ENCODE measurements at places on chromosomes 3 and 15.

- no peak for DNase-seq
Observed at GRCh38 chr3:67044295-67044694, 46.2 kb downstream of the KBTBD8 start.

GRCh38 chr15:54776410-54776809 is 420.3 kb downstream of the RSL24D1 start:
- DNase-seq = no peak

- peak; percentile 84 for DNase-seq
Observed at GRCh38 chr3:168024537-168024941, 71.2 kb downstream of the GOLIM4 start.

- DNase-seq = no peak
Observed at GRCh38 chr3:135087782-135088181, 292.7 kb downstream of the EPHB1 start.

- DNase-seq = no peak
Observed at GRCh38 chr3:42214565-42215283, 51.3 kb downstream of the CCK start.

DNA sequence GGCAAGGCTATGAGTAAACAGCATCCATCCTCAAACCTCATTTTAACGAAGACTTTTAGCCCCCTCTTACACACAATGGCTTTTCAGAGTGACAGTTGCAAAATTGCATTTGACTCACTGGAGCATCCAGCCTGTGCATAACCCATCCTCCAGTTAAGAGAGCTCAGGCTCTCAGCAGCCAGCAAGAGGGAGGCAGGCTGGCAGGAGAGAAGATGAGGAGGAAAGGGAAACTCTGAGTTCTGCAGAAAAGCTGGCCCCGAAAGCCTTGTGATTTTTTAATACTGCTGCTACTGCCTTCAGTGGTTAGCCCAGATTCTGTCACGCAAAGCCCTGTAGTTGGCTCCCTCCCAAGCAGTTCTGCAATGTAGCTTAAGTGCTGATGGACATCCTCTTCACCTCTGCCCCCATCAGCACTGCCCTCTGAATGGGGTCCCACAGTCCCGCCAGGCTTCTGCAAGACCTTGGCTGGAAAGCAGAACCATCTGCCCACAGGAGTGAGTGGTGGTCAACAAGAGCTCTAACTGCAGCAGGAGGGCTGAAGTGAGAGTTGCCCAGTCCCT is 371.3 kb downstream of the EPHB1 start:
- DNase-seq = no peak

- no peak for DNase-seq
Observed at GRCh38 chr3:28553175-28553574, 204.6 kb upstream of the AZI2 start.

DNA sequence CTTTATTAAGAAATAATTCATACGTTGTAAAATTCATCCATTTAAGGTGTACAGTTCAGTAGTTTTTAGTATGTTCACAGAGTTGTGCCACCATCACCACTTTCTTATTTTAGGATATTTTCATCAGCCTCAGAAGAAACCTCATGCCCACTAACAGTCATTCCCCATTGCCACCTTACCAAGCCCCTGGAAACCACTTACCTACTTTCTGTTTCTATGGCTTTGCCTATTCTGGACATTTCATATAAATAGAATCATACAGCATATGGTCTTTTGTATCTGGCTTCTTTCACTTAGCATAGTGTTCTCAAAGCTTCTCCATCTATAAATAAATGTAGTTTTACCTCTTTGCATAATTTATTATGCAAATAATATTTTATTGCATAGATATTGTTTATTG is 6.6 kb downstream of the FETUB start:
- DNase-seq = no peak

DNA sequence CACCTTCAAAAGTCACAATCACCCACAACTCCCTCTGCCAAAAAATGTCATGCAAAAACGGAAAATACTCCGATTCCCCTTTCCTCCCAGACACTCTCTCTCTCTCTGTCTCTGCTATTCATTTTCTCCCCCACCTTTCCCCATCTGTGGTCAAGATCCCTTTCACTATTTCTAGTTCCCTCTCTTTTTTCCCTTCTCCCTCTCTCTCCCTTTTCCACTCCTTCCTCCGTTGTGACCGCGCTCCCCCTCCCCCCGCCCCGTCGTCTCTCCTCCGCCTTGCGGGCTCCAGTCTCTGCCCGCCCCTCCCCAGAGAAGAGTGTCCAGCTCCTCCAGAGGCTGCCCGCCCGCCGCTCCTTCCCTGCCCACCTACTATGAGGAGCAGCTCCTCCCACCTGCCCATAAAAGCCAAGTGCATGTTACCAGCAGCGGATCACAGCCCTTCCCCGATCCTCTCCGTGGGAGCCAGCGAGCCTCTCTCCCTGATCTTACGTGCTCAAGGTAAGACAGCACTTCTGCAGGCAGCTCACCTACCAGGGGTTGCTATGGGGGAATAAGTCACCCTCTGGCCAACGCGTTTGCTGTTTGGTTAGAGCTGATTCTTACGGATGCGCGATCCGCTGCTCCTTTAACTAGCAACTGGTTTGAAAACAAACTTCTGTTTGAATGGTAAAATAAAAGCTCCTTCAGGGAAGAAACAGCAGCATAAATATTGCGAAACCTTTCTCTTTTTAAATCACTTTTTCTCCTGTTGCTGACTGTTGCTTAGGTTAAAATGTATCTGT is at the start of gene COL8A1:
TSS of gene COL8A1 (plus strand) at position 428 of the 782 bp plus-strand sequence. CDS start 152,089 bp downstream, outside the sequence.
- no peak for DNase-seq

DNA sequence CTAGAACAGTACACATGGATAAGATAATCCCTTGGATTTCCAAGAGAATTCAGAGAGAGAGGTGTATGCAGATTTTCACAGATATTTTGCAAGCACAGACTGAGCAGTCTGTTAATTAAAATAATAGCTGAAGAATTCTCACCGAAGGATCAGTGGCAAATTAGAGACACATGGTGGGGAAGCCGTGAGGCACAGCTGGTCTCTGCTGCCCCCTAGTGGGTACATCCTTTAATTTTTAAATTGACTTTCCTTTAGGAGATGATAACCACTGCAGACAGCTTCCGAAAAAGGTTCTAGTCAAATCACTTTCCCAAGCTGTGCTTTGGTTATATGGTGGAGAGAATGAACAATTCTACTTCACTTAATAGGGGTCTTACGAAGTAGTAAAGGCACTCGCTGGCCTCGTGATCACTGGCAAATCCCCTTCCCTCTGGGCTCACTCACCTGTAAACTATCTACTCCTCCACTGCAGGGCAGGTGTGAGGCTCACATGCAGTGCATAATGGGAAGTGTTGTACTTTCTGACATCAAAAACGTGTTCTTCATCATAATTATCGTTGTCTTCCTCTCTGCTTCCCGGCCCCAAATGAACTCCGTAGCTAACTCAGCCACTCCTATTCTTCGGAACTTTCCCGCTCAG is 19.5 kb downstream of the MESD start:
- peak; percentile 77 for DNase-seq

DNA sequence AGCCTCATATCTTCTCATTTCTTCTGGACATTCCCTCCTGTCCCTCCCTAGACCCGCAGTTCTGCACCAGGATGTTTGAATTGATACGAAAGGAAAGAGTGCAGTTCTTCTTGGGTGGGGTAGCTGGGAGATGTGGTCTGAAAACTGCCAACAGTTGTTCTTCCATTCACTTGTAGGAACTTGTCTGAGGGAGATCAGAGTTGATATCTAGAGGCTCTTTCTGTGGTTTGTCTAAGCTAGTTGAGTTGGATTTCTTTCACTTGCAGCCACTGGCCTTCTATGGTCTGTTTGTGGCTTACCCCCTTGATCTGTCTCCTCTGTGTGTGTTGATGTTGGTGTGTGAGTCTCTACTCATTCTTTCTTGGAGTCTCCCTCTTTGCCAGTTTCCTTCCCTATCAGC is 42.5 kb upstream of the PIK3CB start:
- peak; percentile 38 for DNase-seq

GRCh38 chr3:111610189-111610588 is 15.0 kb upstream of the ZBED2 start:
- no peak for DNase-seq

DNA sequence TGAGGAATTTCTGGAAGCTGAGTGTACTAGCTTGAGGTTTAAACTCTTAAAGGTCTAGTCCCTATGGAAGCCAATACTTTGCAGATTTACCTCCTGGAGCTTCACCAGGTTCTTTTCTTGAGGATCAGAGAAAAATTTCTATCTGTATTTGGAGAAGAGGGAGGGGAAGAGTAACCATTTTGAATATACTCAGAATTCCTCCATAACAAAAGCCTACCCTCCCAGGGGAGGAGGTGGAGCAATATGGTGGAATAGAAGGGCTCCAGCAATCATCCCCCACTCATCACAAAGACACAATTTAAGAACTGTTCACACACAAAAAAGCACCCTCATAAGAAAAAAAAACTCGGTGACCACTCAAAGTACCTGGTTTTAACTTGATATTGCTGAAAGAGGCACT is 36.0 kb upstream of the PEX5L start:
- no peak for DNase-seq

- DNase-seq = no peak
Observed at GRCh38 chr3:24135280-24135679, 190.2 kb downstream of the NR1D2 start.

DNA sequence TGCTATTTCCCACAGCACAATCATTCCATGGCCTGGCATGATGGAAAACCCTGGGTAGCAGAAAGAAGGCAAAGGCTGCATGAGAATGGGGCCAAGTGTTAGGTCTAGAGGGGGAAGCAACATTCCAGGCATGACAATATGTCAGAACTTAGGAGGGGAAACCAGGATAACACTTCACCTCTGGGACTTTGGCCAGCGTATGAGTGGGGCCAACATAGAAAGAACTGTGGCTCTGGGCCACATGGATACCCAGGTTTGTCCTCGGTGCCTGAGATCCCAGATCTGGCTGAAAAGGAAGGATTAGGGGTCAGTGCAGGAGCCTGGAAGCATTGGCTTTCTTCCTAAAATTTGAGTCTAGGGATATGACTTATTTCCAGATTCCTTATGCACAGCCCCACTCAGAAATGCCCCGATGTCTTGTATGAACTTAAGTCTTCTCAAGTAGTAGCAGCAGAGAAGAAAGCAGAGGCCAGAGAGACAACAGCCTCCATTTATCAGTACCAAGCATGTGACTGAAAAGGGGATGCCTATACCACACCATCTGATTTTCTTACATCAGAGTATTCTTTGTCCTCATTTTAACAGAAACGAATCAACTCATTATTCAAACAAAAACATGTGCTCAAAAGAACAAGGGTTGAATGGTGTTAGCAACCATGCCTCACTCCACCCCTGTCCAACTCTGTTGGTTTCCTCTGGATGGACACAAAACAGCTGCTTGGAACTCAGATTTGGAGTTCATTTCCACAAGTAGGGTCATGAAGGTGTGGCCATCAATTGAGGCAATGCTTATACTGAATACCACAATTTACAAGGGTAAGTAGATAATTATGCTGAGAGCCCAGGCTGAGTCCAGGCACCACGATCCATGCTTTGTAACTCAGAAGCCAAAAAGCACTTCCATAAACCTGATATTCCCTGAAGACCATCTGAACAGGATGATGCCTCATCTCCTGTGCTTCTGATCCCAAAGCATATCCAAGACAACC is 43.7 kb upstream of the NDUFB4 start:
- DNase-seq = no peak

- no peak for DNase-seq
Observed at GRCh38 chr3:72461787-72462186, 386.5 kb downstream of the SHQ1 start.

DNA sequence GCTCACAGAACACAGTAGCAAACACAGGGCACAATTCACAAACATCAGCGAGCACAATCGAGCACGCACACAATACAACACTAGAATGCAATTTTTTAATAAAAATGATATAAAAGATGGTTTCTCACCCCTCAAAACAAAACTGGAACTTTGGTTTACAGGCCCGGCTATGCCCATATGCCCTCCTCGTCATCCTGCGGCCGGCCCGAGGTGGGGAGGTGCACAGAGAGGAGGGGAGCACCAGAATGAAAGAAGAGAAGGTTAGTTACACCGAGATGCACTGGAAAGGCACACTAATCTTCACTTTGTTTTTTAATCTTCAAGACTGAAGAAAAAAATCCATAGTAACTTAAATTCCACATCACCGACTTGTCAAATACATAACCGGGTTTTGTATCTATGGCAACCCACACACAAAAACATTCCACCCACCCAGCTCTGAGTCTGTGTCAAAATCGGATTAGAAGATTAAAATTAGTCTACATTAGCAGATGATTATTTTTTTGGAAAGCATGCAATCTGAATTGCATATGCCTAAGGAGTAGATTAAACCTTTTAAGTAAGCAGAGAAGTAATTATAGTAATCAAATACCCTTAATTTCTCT is 196.7 kb upstream of the WNT5A start:
- no peak for DNase-seq

GRCh38 chr3:112005091-112005672 is 6.5 kb downstream of the TAGLN3 start:
- no peak for DNase-seq

DNA sequence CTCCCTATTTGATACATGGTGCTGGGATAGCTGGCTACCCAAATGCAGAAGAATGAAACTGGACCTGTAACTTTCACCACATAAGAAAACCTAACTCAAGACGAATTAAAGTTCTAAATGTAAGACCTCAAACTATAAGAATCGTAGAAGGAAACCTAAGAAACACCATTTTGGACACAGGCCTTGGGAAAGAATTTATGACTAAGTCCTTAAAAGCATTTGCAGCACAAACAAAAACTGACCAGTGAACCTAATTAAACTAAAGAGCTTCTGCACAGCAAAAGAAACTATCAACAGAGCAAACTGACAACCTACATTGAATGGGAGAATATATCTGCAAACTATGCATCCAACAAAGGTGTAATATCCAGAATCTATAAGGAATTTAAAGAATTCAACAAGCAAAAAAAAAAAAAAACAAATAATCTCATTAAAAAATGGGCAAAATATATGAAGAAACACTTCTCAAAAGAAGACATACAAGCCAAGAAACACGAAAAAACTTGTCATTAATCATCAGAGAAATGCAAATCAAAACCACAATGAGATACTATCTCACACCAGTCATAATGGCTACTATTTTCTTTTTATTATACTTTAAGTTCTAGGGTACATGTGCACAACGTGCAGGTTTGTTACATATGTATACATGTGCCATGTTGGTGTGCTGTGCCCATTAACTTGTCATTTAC is 37.0 kb downstream of the HDGFL3 start:
- no peak for DNase-seq

GRCh38 chr3:50147447-50147846 is 7.7 kb upstream of the SEMA3F start:
- no peak for DNase-seq

DNA sequence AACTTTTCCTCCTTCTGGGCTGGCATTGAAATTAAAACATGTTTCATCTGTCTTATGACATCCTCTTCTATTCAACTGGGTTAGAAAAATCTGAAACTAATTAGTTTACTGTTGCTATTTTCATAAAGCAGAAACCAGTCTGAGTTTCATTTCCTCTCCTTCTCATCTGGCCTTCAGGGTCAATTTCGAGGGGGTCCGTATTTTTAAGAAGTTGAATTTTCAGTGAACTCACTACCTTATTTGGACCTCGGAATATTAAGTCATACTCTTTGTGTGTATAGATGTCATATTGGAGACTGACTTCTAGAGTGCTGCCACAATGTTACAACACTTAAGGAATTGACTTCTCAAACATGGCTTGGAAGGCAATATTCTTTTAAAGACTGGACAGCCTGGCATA is 485.9 kb downstream of the SQOR start:
- DNase-seq = no peak

GRCh38 chr15:36966708-36967107 is 133.6 kb downstream of the MEIS2 start:
- no peak for DNase-seq

All from NB4 (cell line).